CD4-positive, alpha-beta memory T cell (primary cell): ENCODE measurements at places on chromosomes 6 and 20. TPM values are rescaled to one million over a fixed set of nuclear protein-coding genes. Genes with fewer than 3 reads are reported as not detected.

DNA sequence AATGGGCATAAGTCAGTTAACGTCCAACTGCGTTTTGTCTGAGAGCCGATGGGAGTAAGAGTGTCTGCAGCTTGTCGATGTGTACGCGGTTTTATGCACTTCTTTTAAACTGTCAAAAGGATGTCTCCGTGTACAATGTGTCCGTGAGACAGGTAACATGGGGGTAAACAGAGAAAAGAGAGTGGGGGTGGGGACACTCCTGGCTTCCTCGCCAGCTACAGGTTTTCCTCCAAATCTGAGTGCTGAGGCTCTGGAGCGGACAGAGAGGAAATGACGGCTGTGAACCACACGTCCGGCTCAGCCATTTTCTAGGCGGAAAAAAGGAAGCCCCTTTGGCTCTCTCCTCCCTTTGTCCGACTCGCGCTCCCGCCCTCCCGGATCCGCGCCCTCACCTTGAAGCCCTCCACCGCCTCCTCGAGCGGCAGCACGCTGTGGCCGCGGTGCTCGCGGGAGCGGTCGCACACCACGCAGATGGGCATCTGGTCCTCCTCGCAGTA lies 916 bp downstream of the TRIM27 start:
- peaks cover 46% of the 10 kb centered on the region for H3K4me1 ChIP-seq
- no peaks in the 10 kb centered on the region for H3K27me3 ChIP-seq
- peak overlapping the region; percentile 82 for H3K4me3 ChIP-seq
- DNase-seq = peak; percentile 55
- H3K36me3 ChIP-seq = peaks cover 28% of the 10 kb centered on the region

GRCh38 chr20:25090492-25091429 lies 8.8 kb upstream of the VSX1 start:
- peak overlapping the region; percentile 23 for H3K4me3 ChIP-seq
- no peaks in the 10 kb centered on the region for H3K36me3 ChIP-seq
- peaks cover 37% of the 10 kb centered on the region for H3K4me1 ChIP-seq
- H3K27ac ChIP-seq = peak overlapping the region; percentile 30

DNA sequence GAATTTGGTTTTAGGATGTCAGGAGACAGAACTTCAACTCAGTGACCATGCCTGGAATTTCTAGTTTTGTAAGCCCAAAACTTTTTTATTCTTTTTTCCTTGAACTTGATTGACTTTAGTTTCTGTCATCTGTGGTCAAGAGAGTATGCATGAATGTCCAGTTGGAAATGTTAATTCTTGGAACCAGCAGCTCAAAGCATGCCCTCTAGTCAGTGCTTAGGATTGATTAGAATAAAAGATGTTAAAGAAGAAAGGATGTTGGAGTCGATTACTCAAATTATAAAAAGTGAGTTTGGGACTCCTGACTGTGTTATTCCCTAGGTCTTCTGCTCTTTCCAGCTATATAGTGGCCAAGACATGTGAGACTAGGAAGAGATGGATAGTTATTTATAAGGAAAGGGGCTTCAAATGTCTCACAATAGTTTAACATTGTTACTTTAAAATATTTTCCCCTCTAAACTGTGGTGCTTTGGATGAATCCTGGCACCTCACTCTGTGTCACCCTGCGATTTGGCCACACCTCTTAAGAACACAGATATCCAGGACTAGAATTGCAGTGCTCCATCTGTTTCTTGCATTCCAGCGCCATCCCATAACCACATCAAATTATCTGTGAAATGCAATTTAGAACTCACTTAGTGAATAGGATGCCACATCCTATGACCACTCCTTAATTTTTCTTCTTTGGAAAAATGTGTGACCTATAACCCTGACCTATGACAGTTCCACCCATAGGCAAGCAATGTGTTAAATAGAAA lies 298.5 kb downstream of the EYA4 start:
- no peaks in the 10 kb centered on the region for H3K4me1 ChIP-seq
- no peaks in the 10 kb centered on the region for H3K36me3 ChIP-seq
- H3K27me3 ChIP-seq = no peaks in the 10 kb centered on the region
- H3K4me3 ChIP-seq = no peak overlapping the region
- H3K27ac ChIP-seq = no peak overlapping the region

GRCh38 chr6:139204978-139205377 lies 70.1 kb downstream of the HECA start:
- DNase-seq = no peak
- no peaks in the 10 kb centered on the region for H3K27me3 ChIP-seq
- no peaks in the 10 kb centered on the region for H3K36me3 ChIP-seq
- peaks cover 2% of the 10 kb centered on the region for H3K4me1 ChIP-seq
- no peak overlapping the region for H3K27ac ChIP-seq
- no peak overlapping the region for H3K4me3 ChIP-seq

DNA sequence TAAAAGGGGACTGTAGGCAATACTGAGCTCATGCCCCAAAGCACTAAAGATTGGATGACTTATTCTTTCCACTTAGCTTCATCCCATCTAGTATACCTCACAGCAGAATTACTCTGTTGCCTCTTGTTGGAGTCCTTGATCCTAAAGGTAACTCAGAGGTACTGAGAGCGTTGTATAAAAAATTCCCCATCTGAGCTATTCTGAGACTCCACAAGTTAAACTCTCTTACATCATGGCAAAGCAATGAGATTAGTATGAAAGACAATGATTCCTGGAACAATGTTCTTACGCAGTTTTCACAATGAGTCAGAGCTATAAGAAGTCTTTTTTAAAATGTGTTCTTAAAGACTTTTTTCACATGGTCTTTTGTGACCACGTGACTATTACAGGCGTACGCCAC lies 370.1 kb downstream of the ADGRB3 start:
- H3K27ac ChIP-seq = no peak overlapping the region
- DNase-seq = no peak
- no peak overlapping the region for H3K4me3 ChIP-seq
- no peaks in the 10 kb centered on the region for H3K4me1 ChIP-seq
- H3K27me3 ChIP-seq = no peaks in the 10 kb centered on the region

DNA sequence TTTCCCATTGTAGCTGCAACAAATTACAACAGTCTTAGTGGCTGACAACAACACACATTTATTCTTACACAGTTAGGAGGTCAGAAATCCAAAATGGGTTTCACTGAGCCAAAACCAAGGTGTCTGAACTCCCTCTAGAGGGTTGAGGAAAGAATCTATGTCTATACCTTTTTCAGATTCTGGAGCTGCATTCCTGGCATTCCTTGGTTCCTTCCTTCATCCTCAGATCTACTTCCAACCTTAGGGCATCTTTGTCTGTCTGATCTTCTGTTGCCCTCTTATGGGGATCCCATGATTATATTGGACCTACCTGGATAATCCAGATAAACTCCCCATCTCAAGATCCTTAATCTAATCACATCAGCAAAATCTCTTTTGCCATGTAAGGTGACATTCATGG lies 540.9 kb upstream of the MAP3K7 start:
- H3K36me3 ChIP-seq = no peaks in the 10 kb centered on the region
- no peak for DNase-seq
- no peak overlapping the region for H3K27ac ChIP-seq
- no peaks in the 10 kb centered on the region for H3K4me1 ChIP-seq
- no peaks in the 10 kb centered on the region for H3K27me3 ChIP-seq
- no peak overlapping the region for H3K4me3 ChIP-seq

The FRK gene
- not detected for total RNA-seq
